ENCODE measurements at places on chromosomes 1 and 21. TPM values are rescaled to one million over a fixed set of nuclear protein-coding genes. Genes with fewer than 3 reads are reported as not detected.

GRCh38 chr1:172287208-172287607 is 133.3 kb upstream of the C1orf105 start:
- H3K27me3 ChIP-seq: no peaks in the 10 kb centered on the region
- no peak for DNase-seq
- peaks cover under 1% of the 10 kb centered on the region for H3K36me3 ChIP-seq
- H3K4me1 ChIP-seq: peaks cover 3% of the 10 kb centered on the region
- H3K27ac ChIP-seq: no peak overlapping the region
- no peak overlapping the region for H3K4me3 ChIP-seq

DNA sequence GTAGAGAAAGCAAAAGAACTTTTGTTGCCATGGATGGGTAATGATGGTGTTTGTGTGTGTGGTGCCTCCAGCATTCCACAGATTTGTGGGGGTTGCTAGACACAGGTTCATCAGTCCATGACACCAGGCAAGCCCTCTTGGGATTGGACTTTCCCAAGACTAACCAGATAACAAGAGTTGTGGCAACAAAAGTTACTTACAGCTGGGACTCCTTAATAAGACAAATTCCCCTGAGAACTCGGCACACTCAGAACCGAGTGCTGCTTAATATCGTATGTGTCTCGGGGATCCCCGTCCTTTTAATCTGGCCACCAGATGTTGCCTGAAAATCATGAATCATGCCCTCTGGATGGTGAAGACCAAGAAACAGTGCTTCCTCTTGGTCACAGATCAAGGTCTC is 193.3 kb downstream of the AJAP1 start:
- H3K27ac ChIP-seq: no peak overlapping the region
- H3K27me3 ChIP-seq: peaks cover 3% of the 10 kb centered on the region
- H3K36me3 ChIP-seq: no peaks in the 10 kb centered on the region
- no peaks in the 10 kb centered on the region for H3K4me1 ChIP-seq

- DNase-seq: peak; percentile 67
- H3K4me1 ChIP-seq: peaks cover 28% of the 10 kb centered on the region
Observed at GRCh38 chr21:39660191-39660980, 47.6 kb downstream of the B3GALT5 start.

- no peak overlapping the region for H3K27ac ChIP-seq
- no peaks in the 10 kb centered on the region for H3K4me1 ChIP-seq
- H3K27me3 ChIP-seq: no peaks in the 10 kb centered on the region
- no peak overlapping the region for H3K4me3 ChIP-seq
- no peak for DNase-seq
- peaks cover 9% of the 10 kb centered on the region for H3K36me3 ChIP-seq
Observed at GRCh38 chr21:43971201-43971991, 40.7 kb upstream of the TRAPPC10 start.

DNA sequence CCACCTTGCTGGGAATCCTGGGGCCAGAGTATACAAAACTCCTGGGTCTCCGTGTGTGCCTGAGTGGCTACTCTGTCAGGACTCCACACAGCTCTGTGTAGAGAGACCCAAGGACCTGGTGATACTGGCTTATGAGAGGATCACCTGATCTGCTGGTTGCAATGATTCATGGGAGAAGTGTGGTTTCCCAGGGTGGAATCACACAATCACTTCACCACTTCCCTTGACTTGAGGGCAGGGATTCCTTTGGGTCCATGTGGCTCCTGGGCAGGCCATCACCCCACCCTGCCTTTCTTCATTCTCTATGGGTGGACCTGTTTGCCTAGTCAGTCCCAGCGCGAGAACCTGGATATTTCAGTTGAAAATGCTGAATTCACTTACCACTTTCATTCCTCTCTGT is 13.3 kb downstream of the PRSS38 start:
- no peak overlapping the region for H3K27ac ChIP-seq
- no peak for DNase-seq
- no peaks in the 10 kb centered on the region for H3K4me1 ChIP-seq
- H3K36me3 ChIP-seq: no peaks in the 10 kb centered on the region
- peaks cover 38% of the 10 kb centered on the region for H3K27me3 ChIP-seq
- no peak overlapping the region for H3K4me3 ChIP-seq

DNA sequence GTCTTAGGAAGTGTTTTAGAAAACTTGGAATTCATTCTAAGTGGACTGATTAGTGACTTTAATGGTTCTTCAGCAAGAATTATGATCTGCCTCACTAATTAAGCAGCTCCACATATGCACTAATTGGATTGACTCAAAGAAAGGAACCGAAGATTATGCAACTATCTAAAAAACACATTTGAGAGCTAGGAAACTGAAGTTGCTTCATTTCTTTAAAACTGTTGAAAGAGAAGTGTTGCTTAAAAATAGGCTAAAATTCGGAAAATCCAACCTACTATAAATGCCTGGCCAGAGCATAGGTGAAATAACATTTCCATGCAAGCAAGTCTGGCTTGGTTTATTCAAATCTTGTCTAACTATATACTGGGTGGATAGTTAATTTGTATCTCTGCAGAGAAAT is 502.9 kb upstream of the ZRANB2 start:
- no peak overlapping the region for H3K27ac ChIP-seq
- H3K36me3 ChIP-seq: no peaks in the 10 kb centered on the region
- no peaks in the 10 kb centered on the region for H3K27me3 ChIP-seq
- H3K4me1 ChIP-seq: no peaks in the 10 kb centered on the region
- no peak for DNase-seq
- H3K4me3 ChIP-seq: no peak overlapping the region

- H3K36me3 ChIP-seq: no peaks in the 10 kb centered on the region
- no peak for DNase-seq
- H3K4me1 ChIP-seq: no peaks in the 10 kb centered on the region
- no peak overlapping the region for H3K4me3 ChIP-seq
- no peak overlapping the region for H3K27ac ChIP-seq
- H3K27me3 ChIP-seq: peaks cover 33% of the 10 kb centered on the region
Observed at GRCh38 chr1:208068908-208069307, 158.0 kb upstream of the CD34 start.

GRCh38 chr1:39332291-39332690 is 127.8 kb downstream of the MACF1 start:
- H3K4me1 ChIP-seq: peaks cover 7% of the 10 kb centered on the region
- H3K36me3 ChIP-seq: peaks cover 17% of the 10 kb centered on the region
- H3K4me3 ChIP-seq: no peak overlapping the region
- no peak for DNase-seq

- DNase-seq: no peak
- H3K27ac ChIP-seq: peak overlapping the region; percentile 99
- H3K4me3 ChIP-seq: peak overlapping the region; percentile 60
- no peaks in the 10 kb centered on the region for H3K27me3 ChIP-seq
- peaks cover 43% of the 10 kb centered on the region for H3K4me1 ChIP-seq
Observed at GRCh38 chr1:150161747-150162581, 12.2 kb downstream of the PLEKHO1 start.

GRCh38 chr1:160821627-160822026 is 25.7 kb downstream of the LY9 start:
- no peak for DNase-seq
- peaks cover 6% of the 10 kb centered on the region for H3K4me1 ChIP-seq
- H3K27ac ChIP-seq: no peak overlapping the region
- no peaks in the 10 kb centered on the region for H3K36me3 ChIP-seq
- no peaks in the 10 kb centered on the region for H3K27me3 ChIP-seq

DNA sequence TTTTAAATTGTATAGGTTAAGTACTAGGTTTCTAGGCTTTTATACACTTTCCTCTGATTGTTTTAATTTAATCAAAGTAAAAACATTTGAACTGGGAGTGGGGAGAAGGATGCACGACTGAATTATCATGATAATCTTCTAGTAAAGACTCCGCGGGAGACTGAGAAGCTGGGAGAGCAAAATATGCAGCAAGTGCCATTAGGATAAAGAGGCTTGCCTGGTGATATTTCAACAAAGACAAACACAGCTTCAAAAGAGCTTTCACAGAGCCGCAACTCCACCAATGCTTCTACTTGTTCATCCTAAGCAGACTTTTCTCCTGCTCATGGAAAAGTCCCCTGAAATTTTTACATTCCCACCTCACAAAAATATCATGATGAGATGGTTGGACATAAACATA is 239.0 kb upstream of the PTBP2 start:
- no peak for DNase-seq
- H3K4me3 ChIP-seq: peak overlapping the region; percentile 25
- peaks cover 13% of the 10 kb centered on the region for H3K4me1 ChIP-seq
- no peaks in the 10 kb centered on the region for H3K36me3 ChIP-seq

DNA sequence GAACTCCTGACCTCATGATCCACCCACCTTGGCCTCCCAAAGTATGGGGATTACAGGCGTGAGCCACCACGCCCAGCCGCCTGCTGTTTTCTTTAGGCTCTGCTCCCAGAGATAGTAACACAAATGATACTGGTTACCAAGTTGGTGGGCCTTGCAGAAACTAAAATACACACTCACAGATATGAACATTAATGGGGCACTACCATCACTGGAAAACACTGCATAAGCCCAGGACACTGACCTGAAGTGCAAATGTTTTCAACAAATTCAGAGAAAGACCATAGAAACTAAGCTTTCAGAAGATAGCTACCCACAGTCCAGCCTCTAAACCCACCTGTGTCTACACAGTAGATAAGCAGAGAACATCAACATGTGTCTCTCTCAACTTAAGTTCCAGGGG is 180.5 kb downstream of the FCRL5 start:
- H3K4me3 ChIP-seq: no peak overlapping the region
- peaks cover 8% of the 10 kb centered on the region for H3K4me1 ChIP-seq
- no peak for DNase-seq
- no peaks in the 10 kb centered on the region for H3K27me3 ChIP-seq
- no peak overlapping the region for H3K27ac ChIP-seq

- no peak for DNase-seq
- peaks cover 3% of the 10 kb centered on the region for H3K36me3 ChIP-seq
- H3K27ac ChIP-seq: no peak overlapping the region
- no peak overlapping the region for H3K4me3 ChIP-seq
- no peaks in the 10 kb centered on the region for H3K27me3 ChIP-seq
Observed at GRCh38 chr1:167880580-167881021, 33.3 kb downstream of the ADCY10 start.

- no peak overlapping the region for H3K4me3 ChIP-seq
- H3K4me1 ChIP-seq: peaks cover 8% of the 10 kb centered on the region
- H3K27me3 ChIP-seq: peaks cover 4% of the 10 kb centered on the region
- DNase-seq: no peak
Observed at GRCh38 chr1:30778154-30778978, 20.8 kb upstream of the LAPTM5 start.

GRCh38 chr1:118209648-118210047 is 24.6 kb upstream of the SPAG17 start:
- no peak overlapping the region for H3K27ac ChIP-seq
- DNase-seq: no peak
- H3K27me3 ChIP-seq: no peaks in the 10 kb centered on the region
- no peaks in the 10 kb centered on the region for H3K4me1 ChIP-seq
- H3K4me3 ChIP-seq: no peak overlapping the region

GRCh38 chr21:44353191-44353970 is at the start of gene TRPM2:
Gene TRPM2, plus strand, starts transcription at chr21:44353621. Its CDS starts 80 bp downstream, at chr21:44353701.
- peaks cover 2% of the 10 kb centered on the region for H3K27me3 ChIP-seq
- no peaks in the 10 kb centered on the region for H3K36me3 ChIP-seq

DNA sequence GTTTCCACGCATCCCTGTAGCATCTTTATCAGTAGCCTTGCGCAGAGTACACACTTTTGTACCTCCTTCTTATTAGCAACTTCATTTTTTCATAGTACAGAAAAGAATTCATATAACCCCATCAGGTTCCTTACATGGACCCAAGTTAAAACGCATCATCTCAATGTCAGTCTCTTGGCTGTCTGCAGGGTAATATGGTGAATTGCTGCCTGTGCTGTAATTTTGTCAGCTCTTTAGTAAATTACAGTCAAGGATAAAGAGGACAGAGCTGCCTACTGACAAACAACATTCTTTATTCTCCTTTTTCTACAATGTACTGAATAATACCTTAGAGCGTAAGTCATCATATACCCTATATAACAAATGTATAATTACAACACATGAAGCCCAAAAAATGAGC is 222.5 kb downstream of the MRPL39 start:
- H3K27me3 ChIP-seq: peaks cover 11% of the 10 kb centered on the region
- no peaks in the 10 kb centered on the region for H3K36me3 ChIP-seq
- DNase-seq: no peak
- no peak overlapping the region for H3K27ac ChIP-seq

Gene GBP6
- 0.13 TPM for total RNA-seq

Gene IGSF8
- total RNA-seq: 32.3 TPM

Gene FMO2
- total RNA-seq: not detected

Gene UBE2U
- total RNA-seq: not detected

Gene SERPINC1
- total RNA-seq: 0.27 TPM

Gene RGS5
- total RNA-seq: 263 TPM

Data from mesothelial cell of epicardium (in vitro differentiated cells).